Mononuclear cell (primary cell): ENCODE measurements at places on chromosomes 5 and 9. TPM values are rescaled to one million over a fixed set of nuclear protein-coding genes. Genes with fewer than 3 reads are reported as not detected.

The PCDHGA12 gene
- 0.10 TPM for total RNA-seq

The BTNL9 gene
- total RNA-seq = 0.21 TPM

The COL23A1 gene
- 0.10 TPM for total RNA-seq

The HSPB3 gene
- total RNA-seq = 0.31 TPM

The FAM81B gene
- 1.8 TPM for total RNA-seq

The PRDM9 gene
- not detected for total RNA-seq
